HuH-7 (cell line): ENCODE measurements at places on chromosomes 5 and 9.

DNA sequence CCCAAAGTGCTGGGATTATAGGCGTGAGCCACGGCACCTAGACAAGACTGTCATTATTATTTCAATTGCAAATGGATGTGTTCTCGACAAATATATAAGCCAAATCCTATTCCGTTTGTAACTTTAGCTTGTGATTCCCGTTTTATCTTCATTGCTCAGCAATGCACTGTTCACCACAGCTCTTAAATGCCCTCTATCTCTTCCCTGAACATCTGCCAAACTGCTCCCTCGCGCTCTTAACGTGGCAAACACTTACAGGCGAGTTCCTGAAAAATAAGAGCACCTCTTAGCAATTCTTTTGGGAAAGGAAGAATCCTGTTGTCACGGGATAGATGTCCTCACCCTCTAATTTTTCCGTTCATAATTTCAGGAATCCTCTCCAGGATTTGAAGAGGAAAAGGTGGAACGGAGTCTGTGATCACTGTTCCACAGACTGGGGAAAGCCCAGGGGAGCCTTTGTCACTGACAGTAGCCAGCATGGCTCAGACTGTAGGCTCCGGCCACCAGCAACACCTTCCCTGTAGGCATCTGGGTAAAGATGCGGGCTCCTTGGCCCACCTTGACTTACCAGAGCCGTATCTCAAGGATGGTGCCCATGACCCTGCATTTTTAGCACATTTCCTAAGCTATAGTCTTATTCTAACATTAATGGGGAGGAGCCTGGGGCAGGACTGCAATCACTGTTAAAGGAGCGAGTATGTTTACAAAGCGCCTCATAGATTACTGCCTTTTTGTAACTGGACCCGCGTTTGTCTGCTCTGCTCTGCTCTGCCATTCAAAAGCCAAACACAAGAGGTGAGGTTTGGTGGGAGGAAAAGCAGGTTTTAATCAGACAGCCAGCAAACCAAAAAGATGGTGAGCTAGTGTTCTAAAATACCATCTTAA lies 20.2 kb upstream of the GNPDA1 start:
- DNase-seq: no peak

DNA sequence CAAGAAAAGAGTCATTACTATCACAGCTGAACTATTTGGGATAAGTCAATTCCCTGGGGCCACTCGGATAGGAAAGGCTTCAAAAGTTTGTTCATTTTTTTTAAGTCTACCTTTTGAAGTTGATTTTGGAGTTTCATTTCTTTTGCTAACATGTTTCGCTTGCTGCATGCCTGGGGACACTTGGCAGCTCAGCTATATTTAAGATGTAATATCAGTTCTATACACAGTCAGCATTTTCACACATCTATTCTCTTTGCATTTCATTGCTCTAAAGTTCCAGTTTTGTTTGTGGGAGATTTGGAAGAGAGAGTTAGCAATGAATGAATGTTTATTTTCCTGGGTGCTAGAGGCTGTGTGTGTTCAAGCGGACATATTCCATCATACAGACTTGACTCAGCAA lies 445.2 kb upstream of the GRAMD2B start:
- no peak for DNase-seq

GRCh38 chr5:148014276-148014675 lies 49.5 kb upstream of the SPINK5 start:
- DNase-seq: no peak

DNA sequence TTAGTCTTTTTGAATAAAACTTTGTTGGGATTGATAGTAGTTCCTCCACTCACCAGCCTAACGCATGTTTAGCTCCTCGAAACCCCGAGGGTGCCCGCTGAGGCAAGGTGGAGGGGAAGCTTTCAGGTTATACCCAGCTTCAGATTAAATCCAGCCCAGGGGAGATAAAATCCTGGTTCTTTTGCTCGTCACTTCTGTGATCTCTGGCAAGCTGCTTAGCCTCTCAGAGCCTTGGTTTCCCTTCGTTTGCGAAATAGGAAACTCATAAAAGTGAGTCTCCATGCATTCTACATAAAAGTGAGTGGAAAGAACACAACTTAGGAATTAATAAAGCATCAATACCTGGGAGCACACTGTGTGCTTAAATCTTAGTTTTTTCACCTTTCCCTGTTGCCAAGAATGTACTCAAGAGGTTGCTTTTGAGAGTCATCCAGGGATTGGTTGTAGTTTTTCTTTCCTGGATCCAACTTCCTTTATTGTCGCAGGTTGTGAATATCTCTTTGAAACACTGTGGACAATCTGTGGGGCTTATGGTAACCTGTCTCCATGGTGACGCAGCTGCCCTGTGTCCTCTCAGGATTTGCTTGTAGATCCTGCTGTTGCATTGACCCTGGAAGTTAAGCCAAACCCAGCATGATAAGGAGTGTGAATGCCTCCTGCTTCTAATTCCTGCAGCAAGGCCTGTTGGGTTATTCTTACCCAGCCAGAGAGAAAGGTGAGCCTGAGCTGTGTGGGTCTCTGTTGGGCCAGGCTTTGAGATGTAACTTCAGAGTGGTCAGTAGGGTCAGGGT lies 2.0 kb downstream of the GALNT12 start:
- DNase-seq: no peak

- DNase-seq: no peak
These were observed 111.3 kb downstream of the SSBP2 start for GRCh38 chr5:81639556-81639955.

- no peak for DNase-seq
These were observed 27.8 kb downstream of the RECK start for GRCh38 chr9:36064448-36065037.

- no peak for DNase-seq
These were observed 10.6 kb downstream of the DIPK1B start for GRCh38 chr9:136722969-136723356.

GRCh38 chr5:111589316-111589715 lies 77.0 kb upstream of the STARD4 start:
- no peak for DNase-seq

- no peak for DNase-seq
These were observed 1.2 kb downstream of the SMC5 start for GRCh38 chr9:70260007-70260443.

- no peak for DNase-seq
These were observed 42.8 kb upstream of the MAST4 start for GRCh38 chr5:66553368-66553912.

- DNase-seq: no peak
These were observed 280.4 kb downstream of the CDH9 start for GRCh38 chr5:26757941-26758340.

GRCh38 chr5:157862183-157862851 lies 3.4 kb upstream of the CLINT1 start:
- no peak for DNase-seq

DNA sequence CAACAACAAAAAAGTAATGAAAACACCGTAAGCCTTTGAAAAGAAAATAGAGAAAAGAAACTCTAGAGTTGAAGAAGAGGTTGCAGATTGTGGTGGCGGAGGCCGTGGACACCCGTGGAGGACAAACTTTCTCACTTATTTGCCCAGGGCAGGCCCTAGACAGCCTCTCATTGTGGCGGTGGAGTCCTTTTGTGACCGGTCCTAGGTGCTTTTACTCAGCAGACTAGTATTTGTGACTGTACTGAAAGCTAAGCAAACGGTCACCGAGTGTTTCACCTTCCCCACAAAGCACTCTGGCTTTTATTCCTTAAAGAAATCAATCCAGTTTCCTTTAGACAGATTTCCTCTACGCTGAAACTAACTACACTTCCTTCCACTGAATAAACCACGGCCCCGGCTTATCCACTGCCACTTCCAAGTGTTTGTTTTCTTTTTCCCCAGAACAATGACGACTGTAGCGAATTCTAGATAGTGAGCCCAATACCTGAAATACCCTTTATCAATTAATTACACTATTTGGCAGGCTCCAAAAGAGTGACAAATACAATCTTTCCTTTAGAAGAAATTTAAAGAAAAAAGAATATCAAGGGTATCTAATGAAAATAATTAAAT lies 210.2 kb upstream of the TARS1 start:
- DNase-seq: no peak

- DNase-seq: peak; percentile 75
These were observed 90.4 kb downstream of the ZNF608 start for GRCh38 chr5:124655921-124656511.

DNA sequence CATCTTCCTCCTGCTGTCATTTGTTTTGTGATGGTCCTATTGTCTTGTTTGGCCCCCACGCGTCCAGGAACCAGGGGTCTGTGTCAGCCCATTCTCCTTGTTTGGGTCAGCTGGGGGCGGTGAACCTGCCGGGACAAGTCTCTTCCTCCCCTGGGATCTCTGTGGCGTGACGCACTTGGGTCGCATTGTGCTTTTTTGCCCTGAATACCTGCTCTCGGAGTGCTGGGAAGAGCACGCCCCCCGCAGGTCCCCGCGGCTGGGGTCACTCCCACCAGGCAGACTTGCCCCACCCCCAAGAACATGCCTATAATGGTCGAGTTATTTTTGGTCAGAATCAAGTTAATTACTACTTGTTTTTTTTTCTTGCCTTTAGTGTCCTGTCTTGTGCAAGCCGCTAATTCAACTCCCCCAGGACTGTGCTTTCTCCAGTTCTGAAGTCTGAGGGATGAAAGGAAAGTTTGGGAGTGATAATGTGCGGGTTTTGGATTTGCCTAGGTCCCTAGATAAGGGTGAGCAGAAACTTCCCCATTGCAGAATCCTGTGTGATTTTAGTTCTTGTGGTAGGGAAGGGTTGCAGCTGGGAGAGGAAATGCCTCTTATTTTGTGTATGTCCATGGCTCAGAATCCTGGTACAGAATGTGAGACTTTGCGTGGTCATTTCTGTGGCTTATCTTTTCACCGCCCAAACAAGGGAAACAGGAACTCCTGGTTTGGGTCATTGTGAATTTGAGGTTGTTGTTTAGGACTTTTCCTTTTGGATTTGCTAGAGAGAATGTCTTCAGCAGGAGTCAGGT lies 789 bp downstream of the ACER2 start:
- peak; percentile 34 for DNase-seq

- no peak for DNase-seq
These were observed 56.9 kb downstream of the GPR107 start for GRCh38 chr9:130110596-130111021.

- DNase-seq: no peak
These were observed 381 bp downstream of the NR2F1 start for GRCh38 chr5:93583439-93583767.

- no peak for DNase-seq
These were observed 18.3 kb upstream of the MUSK start for GRCh38 chr9:110650261-110650660.

DNA sequence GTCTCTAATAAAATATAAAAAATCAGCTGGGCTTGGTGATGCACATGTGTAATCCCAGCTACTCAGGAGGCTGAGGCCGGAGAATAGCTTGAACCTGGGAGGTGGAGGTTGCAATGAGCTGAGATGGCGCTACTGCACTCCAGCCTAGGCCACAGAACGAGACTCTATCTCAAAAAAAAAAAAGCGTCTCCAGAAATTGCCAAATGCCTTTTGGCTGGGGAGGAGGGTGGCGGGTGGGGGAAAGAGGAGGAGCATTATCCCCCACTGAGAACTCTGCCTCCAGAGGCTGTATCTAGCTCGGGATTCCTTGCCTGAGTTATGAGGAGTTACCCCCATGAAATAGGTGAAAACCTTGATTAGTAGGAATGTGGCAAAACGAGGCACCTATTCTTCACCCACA lies 4.8 kb downstream of the ROPN1L start:
- no peak for DNase-seq

DNA sequence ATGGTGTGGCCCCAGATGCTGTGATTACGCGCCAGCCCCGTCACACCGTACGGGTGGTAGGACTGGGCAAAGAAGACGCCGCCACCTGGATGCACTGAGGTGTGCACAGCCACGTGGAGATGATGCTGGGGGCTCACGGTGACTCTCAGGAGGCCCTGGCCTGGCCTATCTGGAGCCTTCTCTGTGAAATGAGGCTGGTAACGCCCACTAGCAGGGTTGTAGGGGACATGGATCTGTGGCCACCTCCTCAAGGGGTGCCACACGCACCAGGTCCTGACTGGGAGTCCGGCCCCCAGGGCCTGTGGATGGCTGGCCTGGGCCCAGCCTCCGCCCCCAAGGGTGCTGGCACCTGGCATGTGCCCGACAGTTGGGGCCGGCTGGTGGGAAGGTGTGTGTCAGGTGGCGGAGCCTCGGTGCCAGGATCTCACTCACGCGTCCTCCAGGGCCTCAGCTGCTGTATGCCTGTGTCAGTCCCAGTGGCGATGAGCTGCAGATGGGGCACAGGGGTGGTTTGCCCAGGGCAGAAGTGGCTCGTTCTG lies 32.4 kb downstream of the NEK6 start:
- no peak for DNase-seq

- DNase-seq: no peak
These were observed 212.4 kb upstream of the DMAC1 start for GRCh38 chr9:8011974-8012373.

DNA sequence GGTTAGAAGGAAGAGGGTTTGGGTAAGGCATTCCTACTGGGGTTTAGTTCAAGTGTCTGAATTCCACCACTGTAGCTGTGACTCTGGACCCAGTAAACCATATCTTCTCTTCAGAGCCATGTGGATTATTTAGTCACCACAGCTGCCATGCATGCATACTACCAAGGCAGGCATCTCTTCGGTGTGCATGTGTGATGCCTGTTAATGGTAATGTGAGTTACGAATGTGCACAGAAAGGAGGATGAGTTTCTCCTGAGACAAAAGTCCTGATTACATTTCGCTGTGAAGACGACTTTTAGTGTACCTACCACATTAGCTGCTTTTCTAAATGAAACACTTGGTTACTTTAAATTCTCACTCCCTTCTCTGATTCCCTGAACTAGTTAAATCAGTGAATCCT lies 9.3 kb downstream of the PBX3 start:
- no peak for DNase-seq

GRCh38 chr5:36494841-36495601 lies 111.4 kb upstream of the SLC1A3 start:
- no peak for DNase-seq

- no peak for DNase-seq
These were observed 657 bp downstream of the MAT2B start for GRCh38 chr5:163506095-163506457.

- no peak for DNase-seq
These were observed 140.8 kb downstream of the COL23A1 start for GRCh38 chr5:178449163-178450070.

GRCh38 chr5:40277161-40277906 lies 402.4 kb upstream of the PTGER4 start:
- DNase-seq: no peak

DNA sequence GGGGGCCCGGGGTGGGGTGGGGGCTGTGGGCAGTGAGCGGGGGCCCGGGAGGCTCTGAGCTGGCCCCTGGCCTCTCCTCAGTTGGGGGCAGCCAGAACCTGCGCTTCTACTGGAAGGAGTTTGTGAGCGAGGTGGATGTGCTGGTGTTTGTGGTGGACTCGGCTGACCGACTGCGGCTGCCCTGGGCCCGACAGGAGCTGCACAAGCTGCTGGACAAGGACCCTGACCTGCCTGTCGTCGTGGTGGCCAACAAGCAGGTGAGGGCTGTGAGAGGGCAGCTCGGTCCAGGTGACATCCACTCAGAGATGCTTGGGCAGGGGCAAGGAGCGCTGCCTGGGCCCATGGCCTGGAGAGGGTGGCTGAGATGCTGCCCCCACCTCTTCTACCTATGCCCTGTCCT lies 3.4 kb downstream of the ARL10 start:
- no peak for DNase-seq

- DNase-seq: no peak
These were observed 853.3 kb downstream of the TLE1 start for GRCh38 chr9:80836013-80836412.

- no peak for DNase-seq
These were observed 6.2 kb downstream of the BARHL1 start for GRCh38 chr9:132588501-132589147.
